ENCODE measurements at places on chromosomes 12 and 14. TPM values are rescaled to one million over a fixed set of nuclear protein-coding genes. Genes with fewer than 3 reads are reported as not detected.

Gene LALBA
- total RNA-seq, result not detected

Gene KRT71
- not detected for total RNA-seq

Gene ACSM4
- total RNA-seq, result not detected

Gene CDCA4
- 27.5 TPM for total RNA-seq

Gene MYF6
- not detected for total RNA-seq
